ENCODE measurements at places on chromosomes 4 and X.

- DNase-seq = no peak
Observed at GRCh38 chrX:68640661-68641060, 6.8 kb upstream of the STARD8 start.

DNA sequence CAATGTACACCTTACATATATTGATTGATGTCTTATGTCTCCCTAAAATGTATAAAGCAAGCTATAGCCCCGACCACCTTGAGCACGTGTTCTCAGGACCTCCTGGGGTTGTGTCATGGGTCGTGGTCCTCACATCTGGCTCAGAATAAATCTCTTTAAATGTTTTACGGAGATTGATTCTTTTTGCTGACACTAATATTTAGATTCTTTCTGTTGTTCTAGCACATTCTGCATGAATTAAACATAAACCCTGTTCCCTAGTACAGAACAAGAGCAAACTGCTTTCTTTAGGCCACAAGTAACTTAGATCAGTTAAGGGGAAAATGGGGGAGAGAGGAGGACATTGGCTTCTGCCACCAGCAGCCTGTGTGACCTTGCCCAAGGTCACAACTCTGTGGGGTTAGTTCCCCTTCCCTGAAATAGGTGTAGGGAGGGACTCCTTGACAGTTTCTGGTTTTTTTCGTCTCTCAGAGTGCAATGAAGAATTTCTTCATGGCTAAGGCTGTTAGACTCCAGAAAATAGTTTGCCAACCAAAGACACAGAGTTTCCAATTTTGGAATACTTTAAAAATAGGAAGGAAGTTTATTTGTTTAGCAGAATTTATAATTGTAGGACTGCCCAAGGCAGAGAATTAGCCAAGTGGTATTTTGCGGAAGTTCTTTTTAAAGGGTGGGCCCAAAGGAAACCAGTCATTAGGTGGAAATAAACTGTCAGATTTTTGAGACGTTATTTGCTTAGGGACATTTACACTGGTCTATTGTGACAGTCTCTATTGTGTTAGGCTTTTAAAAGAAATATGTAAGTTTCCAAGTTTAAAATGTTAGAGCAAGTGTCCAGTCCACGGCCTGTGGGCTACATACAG lies 29.4 kb downstream of the PTTG2 start:
- no peak for DNase-seq

DNA sequence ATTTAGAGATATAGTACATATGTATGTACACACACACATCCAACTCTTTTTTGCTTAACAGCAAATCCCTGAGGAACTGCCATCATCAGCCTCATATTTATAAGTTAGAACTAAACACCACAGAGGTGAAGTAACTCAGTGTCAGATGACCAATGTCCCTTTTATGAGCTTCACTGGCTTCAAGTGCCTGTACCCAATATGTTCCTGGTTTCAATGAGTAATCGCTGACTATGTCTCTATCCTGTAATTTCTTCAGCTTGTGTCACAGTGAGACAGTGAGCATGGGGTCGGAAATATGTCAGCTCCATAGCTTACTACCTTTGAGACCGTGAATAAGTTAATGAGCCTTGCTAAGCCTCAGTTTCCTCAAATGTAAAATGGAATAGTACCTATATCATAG lies 136.2 kb upstream of the RASGEF1B start:
- no peak for DNase-seq

- DNase-seq = no peak
Observed at GRCh38 chr4:15145709-15146108, 143.4 kb downstream of the CPEB2 start.

- no peak for DNase-seq
Observed at GRCh38 chr4:90745176-90745575, 618.0 kb downstream of the CCSER1 start.

DNA sequence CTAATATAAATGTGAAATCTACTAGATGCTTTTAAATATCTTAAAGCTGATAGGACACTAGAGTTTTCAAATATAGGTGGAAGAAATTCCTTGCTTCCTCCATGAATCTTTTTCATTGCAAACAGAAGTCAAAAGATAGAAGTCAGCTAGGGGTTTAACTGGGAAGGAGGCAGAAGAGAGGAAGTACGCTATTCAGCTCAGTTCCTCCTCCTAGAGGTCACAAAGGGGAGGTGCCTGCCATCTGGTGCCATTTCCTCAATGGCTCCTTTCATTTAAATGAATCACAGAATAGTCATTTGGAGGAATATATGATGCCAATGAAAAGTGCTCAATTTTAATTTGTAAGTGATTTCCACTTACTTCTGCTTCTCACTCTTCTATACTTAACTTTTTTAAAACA lies 8.5 kb downstream of the COL25A1 start:
- DNase-seq = no peak

GRCh38 chr4:54118850-54119589 lies 19.1 kb downstream of the GSX2 start:
- DNase-seq = no peak

DNA sequence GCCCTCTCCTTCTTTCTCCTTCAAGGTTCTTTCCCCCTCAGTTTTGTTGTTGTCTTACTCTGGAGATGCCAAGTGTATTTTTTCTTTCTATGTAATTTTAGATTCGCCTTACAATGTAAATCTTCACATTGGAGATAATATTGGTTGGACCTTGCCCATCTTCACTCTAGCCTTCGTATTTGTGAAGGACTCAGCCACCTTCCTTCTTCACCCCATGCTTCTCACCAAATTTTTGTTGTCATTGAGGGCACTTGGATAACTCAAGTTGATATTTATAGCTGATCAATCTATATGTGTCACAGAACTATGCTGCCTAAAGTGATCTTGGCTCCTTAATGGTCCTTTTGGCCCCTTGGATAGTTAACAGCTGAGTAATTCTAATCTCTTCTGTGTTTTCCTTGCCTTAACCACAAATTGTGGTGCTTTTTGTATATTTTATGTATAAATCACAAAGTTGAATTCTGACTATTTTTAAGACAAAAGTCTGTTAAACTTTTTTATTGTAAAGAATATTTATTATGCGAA lies 6.5 kb downstream of the SPRY1 start:
- DNase-seq = no peak

All from AG09319 (cell line).